ENCODE measurements at places on chromosomes 6 and 20.
A peak's percentile ranks its signal among the peaks of the same experiment; 100 is the strongest.

- DNase-seq: no peak
Observed at GRCh38 chr6:157660414-157660813, 162.6 kb upstream of the SNX9 start.

DNA sequence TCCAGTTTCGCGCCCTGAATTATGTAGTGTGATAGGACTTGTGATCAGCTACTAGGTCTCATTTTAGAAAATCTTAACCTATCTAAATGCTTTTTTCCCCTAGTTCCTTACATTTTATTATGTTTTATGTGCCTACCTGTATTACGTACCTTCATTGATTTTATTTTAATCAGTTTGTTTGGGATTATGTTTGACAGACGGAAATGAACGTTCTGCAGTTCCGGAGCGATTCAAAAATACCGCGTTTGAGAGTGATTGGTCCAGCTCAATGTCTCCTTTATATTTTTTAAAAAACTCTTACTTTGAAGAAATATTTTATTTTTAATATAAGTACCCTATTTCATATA, 114.3 kb upstream of the BTN3A2 start:
- DNase-seq: no peak

DNA sequence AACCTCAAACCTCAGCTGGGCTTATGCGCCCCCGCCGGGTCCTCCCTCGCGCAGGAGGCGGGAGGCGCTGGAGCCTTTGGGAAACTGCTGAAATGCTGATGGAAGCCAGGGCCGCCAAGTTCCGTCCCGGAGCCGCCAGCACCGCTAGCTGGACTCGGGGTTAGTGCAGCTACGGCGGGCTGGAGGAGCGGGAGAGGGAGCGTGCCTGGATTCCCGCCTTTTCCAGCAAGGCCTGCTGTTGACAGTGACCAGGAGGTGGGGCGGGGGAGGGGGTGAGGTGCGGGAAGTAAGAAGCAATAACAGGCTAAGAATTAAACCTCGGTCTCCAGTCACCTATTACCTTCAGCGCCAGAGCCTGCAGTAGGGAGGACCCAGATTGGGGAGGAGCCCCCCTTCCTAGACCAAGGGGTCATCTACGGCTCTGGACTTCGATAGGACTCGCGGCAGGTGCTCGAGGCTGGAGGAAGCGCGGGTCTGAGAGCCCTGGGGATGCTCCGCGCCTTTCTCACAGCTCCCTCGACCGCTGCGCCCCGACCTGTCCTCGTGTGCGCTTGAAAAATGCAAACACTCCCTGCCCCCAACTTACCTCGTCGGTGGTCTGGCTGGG, 20.5 kb downstream of the COL9A1 start:
- DNase-seq: no peak

- no peak for DNase-seq
Observed at GRCh38 chr6:114362957-114363356, 20.1 kb upstream of the HS3ST5 start.

DNA sequence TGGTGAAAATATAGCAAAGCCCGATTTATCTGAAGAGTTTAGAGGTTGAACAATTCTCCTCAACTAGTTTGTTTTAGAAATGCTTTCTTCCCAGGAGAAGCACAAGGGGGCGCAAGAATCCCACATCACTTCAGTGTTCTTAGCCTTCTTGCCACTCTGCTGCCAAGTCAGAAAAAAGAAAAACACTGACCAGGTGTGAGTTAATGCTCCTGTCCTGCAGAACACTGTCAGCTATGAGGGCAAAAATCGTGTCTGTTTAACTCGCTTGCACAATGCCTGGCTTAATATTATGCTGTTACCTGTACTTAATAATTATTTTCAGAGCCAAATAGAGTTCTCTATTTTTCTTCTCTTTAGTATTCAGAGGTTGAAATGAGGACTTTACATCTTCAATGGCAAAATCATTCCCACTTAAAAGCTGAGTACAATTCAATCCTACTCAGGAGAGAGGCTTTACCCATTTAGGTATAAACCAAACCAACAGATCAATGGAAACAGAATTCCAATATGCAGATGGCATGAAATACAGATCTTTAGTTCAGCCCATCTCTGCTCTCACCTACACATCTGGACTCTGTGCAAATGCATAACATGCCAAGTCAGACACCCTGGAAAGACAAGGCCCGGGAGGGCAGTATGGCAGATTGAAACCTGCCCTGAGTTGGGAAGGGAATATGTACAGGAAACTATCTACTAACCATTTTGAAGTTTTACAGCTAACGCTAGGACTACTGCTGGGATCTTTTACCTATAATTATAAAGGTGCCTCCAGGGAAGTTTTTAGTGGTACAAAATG, 71.4 kb upstream of the TULP1 start:
- DNase-seq: peak; percentile 21

Data from NCI-H1048 (cell line).